ENCODE measurements at places on chromosomes 13 and 19. TPM values are rescaled to one million over a fixed set of nuclear protein-coding genes. Genes with fewer than 3 reads are reported as not detected.

- no peak for DNase-seq
Observed at GRCh38 chr19:16600824-16601223, 27.2 kb downstream of the MED26 start.

DNA sequence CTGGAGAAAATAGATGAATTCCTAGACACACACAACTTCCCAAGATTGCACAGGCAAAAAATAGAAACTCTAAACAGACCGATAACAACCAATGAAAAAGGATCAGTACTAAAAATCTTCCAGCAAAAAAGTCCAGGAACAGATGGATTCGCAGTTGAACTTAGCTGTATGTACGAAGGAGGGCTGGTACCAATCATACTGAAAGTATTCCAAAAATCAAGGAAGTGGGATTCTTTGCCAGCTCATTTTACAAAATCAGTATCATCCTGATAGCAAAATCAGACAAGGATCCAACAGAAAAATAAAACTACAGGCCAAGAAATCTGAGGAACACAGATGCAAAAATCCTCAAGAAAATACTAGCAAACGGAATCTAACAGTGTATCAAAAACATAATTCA is 6.5 kb upstream of the LILRB2 start:
- DNase-seq: no peak

DNA sequence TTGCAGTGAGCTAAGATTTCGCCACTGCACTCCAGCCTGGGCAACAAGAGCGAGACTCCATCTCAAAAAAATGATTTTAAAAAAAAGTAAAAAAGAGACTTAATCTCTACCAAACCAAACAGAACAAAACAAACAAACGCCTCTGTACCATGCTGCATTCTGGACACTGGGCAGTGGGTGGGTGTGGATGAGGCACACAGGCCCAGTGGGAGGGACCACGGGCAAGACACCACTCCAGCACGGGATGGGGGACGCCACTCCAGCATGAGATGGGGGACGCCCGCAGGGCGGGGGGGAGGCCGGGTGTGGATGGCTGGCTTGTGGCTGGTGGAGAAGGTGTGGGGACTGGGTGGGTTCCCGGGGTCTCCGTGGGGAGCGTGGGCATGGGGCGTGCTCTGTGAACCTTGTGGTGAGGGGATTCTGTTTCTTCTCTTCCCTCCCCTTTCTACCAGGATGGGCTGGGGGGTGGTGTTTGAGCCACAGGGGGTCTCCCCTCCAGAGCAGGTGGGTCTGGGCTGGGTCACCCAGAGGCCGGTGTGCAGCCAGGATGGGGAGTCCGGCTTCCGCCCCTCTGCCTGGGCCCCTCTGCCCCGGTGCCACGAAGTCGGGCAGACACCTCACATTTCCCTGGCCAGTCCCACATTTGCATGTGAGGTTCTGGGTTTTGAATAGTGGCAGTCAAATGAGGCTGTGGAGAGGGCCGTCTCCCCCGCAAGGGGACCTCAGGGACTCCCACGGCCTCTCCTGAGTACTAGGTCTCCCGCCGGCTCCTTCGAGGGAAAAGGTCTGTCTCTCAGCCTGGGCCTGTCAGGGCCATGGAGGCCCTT is 23.9 kb upstream of the MATK start:
- DNase-seq: no peak

The TNNT1 gene
- total RNA-seq: 334 TPM

The ATP4B gene
- total RNA-seq: not detected

GRCh38 chr13:101144808-101145419 is 271.4 kb downstream of the NALCN start:
- DNase-seq: peak; percentile 21

GRCh38 chr19:48696353-48697010 is 711 bp downstream of the FUT2 start:
- DNase-seq: no peak

Measured in H4 (cell line).